Activated CD4-positive, alpha-beta T cell treated with anti-CD3 and anti-CD28 coated beads for 36 hours (primary cell): ENCODE measurements at places on chromosomes 7 and 10. TPM values are rescaled to one million over a fixed set of nuclear protein-coding genes. Genes with fewer than 3 reads are reported as not detected.
A peak's percentile ranks its signal among the peaks of the same experiment; 100 is the strongest.

C7orf57 gene
- total RNA-seq: 0.33 TPM

GRCh38 chr7:641966-642365, 84.5 kb upstream of the DNAAF5 start:
- peaks cover 11% of the 10 kb centered on the region for H3K36me3 ChIP-seq
- H3K27ac ChIP-seq: no peak overlapping the region
- H3K4me1 ChIP-seq: peaks cover 15% of the 10 kb centered on the region
- no peak for DNase-seq

DNA sequence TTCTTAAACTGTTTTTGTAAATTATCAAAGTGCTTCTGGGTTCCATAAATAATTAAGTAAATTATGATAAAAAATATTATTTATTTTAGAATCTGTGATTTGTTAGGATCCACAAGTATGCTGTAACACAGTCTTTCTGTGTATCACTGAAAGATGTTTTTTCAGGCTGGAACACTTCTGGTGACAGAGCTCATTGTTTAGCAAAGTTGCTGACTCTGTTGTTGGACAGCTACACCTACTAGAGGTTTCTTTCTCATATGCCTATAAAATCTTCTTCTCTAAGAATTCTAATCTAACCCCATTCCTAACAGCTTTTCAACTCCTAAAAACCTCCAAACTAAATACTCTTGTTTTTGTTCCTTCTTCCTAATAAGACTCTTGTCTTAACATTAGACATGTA, 176.8 kb downstream of the THSD7A start:
- H3K36me3 ChIP-seq: no peaks in the 10 kb centered on the region
- H3K27me3 ChIP-seq: no peaks in the 10 kb centered on the region

- DNase-seq: peak; percentile 66
- no peaks in the 10 kb centered on the region for H3K4me1 ChIP-seq
- peaks cover 14% of the 10 kb centered on the region for H3K27me3 ChIP-seq
- no peaks in the 10 kb centered on the region for H3K36me3 ChIP-seq
- H3K4me3 ChIP-seq: no peak overlapping the region
Measured at GRCh38 chr10:2839081-2839725, 228.1 kb upstream of the PFKP start.

GRCh38 chr7:130930681-130931080, 196.7 kb upstream of the KLF14 start:
- no peaks in the 10 kb centered on the region for H3K27me3 ChIP-seq
- H3K36me3 ChIP-seq: peaks cover 82% of the 10 kb centered on the region
- peak overlapping the region; percentile 91 for H3K27ac ChIP-seq
- peak overlapping the region; percentile 9 for H3K4me3 ChIP-seq
- no peak for DNase-seq

GRCh38 chr7:129193892-129194291, 5.5 kb downstream of the SMO start:
- peaks cover 5% of the 10 kb centered on the region for H3K4me1 ChIP-seq
- no peak overlapping the region for H3K27ac ChIP-seq
- no peak for DNase-seq
- no peaks in the 10 kb centered on the region for H3K36me3 ChIP-seq

FKBP6 gene
- not detected for total RNA-seq

DNA sequence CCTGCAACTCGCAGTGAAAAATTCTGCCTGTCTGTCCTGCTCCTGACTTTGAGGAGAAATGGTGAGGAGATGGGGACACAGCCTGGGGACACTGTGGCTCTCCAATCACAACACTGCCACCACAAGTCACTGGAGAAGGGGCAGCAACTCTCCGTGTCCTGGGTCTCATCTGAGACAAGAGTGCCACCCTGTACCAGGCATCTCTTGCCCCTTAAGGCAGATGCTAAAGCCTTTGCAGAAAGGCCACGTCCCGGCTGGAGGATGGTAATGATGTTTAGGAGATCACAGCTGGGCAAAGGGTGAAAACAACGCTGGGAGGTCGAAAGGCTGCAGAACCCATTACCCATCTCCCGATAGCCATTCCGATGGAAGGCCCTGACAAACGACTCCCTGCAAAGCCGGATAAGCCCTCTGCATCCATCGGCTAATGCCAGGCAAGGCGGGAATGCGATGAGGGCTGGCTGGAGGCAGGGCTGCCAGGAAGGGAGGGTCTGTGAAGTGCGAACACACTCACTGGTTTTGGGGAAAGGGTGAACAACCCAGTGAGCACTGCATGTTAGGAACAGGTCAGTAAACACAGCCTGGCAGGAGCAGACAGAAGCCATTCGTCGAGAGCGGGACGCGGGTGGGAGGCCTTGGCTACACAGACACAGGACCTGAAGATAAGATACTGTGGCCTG, 190.8 kb downstream of the ADARB2 start:
- no peaks in the 10 kb centered on the region for H3K4me1 ChIP-seq
- no peak overlapping the region for H3K4me3 ChIP-seq
- DNase-seq: no peak
- no peaks in the 10 kb centered on the region for H3K36me3 ChIP-seq
- H3K27me3 ChIP-seq: no peaks in the 10 kb centered on the region
- no peak overlapping the region for H3K27ac ChIP-seq

DNA sequence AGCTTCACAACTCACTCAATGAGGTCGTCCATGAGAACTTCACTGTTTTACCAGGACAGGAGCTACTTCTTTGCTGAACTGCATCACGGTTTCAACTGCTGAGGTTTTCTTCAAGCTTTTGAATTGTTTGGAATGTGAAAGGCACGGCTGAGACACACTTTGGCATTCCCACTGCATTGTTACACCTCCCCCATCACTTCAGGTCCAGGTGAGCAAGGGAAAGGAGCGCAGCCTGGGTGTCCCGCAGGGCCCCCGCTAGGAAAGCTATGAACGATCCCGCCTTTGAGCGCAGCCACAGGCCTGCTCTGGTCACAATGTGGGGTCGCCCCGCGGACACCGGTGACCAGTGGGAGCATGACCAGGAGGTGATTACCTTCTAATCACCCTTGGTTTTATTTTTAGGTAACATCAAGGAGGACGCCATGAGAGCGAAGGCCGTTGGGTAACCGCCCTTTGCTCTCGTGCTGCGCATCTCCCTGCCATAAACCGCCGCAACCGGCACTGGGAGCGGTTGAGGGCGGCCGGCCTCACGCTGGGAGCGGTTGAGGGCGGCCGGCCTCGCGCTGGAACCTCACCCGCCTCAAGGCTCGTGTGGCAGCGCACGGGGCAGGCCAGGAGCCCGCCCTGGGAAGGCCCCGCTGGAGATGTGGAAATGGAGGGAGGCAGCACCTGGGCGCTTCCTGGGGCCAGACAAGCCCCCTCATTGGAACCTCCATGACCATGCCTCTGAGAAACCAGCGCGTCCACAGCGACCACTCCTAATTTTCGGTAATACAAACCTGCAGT, 50.9 kb upstream of the SGMS1 start:
- H3K4me1 ChIP-seq: peaks cover 17% of the 10 kb centered on the region
- H3K4me3 ChIP-seq: no peak overlapping the region
- H3K27ac ChIP-seq: no peak overlapping the region
- peaks cover 4% of the 10 kb centered on the region for H3K36me3 ChIP-seq
- DNase-seq: no peak

GRCh38 chr10:19283786-19284185, 235.2 kb downstream of the MALRD1 start:
- no peaks in the 10 kb centered on the region for H3K36me3 ChIP-seq
- no peak overlapping the region for H3K4me3 ChIP-seq
- H3K27ac ChIP-seq: no peak overlapping the region
- DNase-seq: no peak

DNA sequence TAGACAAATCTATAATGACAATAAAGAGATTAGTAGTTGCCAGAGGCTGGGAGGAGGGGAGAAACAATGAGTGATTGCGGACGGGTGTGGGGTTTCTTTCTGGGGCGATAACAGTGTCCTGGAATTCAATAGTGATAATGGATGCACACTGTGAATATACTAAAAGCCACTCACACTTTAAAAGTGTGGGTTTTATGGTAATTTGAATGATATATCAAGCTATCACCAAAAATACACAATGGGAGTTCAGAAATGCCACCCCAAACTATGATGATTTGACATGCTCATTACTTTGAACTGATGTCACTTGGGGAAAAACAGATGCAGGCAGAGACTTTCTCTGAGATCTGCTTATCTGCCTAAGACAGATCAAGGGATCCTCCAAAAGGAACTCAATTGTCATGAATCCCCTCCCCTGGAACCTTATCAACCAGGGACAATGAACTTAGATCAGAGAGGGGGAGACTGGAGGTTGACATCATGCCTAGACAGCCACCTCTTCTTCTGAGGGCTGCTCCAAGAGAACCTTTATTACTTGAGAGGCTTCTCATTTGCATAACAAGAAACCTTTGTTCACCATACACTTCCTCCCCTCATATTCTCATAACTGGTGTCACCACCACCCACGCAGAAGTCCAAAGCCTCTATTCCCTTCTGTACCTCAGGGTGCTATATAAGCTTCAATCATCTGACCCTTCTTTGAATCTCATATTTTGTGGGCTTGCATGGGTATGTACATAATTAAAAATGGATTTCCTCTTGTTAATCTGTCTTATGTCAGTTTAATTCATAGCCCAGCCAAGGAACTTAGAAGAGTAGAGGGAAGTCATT, 14.8 kb upstream of the ZC3HAV1 start:
- H3K4me3 ChIP-seq: no peak overlapping the region
- no peaks in the 10 kb centered on the region for H3K27me3 ChIP-seq
- peaks cover 37% of the 10 kb centered on the region for H3K4me1 ChIP-seq
- DNase-seq: peak; percentile 51
- peak overlapping the region; percentile 66 for H3K27ac ChIP-seq
- no peaks in the 10 kb centered on the region for H3K36me3 ChIP-seq

- DNase-seq: no peak
- H3K27ac ChIP-seq: no peak overlapping the region
- H3K27me3 ChIP-seq: no peaks in the 10 kb centered on the region
- H3K4me3 ChIP-seq: no peak overlapping the region
- peaks cover 15% of the 10 kb centered on the region for H3K4me1 ChIP-seq
Measured at GRCh38 chr7:99984593-99984992, 8.8 kb upstream of the AZGP1 start.

GRCh38 chr10:50316695-50317648, 65.7 kb upstream of the ASAH2 start:
- H3K4me1 ChIP-seq: peaks cover 11% of the 10 kb centered on the region
- DNase-seq: no peak
- H3K36me3 ChIP-seq: peaks cover 16% of the 10 kb centered on the region
